Activated CD4-positive, CD25-positive, alpha-beta regulatory T cell treated with anti-CD3 and anti-CD28 coated beads, Interleukin-2, amount 50 U/mL, for 72 hours (primary cell): ENCODE measurements at places on chromosomes 1 and 21.

DNA sequence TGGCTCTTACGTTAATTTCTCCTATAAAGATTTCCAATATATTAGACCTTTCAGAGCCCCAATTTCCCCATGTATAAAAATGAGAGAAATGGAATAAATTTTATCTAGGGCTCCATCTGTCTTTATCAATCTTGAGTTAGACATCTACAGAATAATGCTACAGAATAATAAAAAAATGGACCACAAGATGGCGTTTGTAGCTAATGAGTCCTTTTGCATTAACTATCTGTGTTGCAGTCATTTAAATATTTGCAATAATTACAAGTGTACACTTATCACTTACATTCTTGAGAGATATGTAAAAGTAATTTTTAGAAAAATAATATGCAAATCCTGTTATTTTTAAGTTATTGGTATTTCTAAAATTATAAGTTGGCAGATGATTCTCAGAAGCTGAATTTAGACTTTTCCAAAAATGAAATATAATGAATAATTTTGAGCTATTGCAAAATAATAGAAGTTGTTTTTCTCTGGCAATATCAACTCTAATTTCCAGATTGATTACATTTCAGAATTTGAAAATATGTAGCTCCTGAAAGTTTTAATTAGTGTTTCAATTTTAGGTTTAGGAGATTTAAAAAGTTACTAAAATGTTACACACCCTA lies 87.7 kb downstream of the SNX7 start:
- DNase-seq, result no peak

- no peak for DNase-seq
These were observed 7.6 kb upstream of the BEND5 start for GRCh38 chr1:48784301-48784700.

GRCh38 chr21:45236481-45236880 lies 51.2 kb downstream of the POFUT2 start:
- DNase-seq, result no peak

- no peak for DNase-seq
These were observed 4.5 kb downstream of the PLXNA2 start for GRCh38 chr1:208239473-208240381.
